ENCODE measurements at places on chromosomes 11 and 22. TPM values are rescaled to one million over a fixed set of nuclear protein-coding genes. Genes with fewer than 3 reads are reported as not detected.

GRCh38 chr11:85526564-85526963 is 100.6 kb downstream of the DLG2 start:
- no peak for DNase-seq
- H3K4me3 ChIP-seq = no peak overlapping the region
- H3K27ac ChIP-seq = no peak overlapping the region
- H3K4me1 ChIP-seq = no peaks in the 10 kb centered on the region

DNA sequence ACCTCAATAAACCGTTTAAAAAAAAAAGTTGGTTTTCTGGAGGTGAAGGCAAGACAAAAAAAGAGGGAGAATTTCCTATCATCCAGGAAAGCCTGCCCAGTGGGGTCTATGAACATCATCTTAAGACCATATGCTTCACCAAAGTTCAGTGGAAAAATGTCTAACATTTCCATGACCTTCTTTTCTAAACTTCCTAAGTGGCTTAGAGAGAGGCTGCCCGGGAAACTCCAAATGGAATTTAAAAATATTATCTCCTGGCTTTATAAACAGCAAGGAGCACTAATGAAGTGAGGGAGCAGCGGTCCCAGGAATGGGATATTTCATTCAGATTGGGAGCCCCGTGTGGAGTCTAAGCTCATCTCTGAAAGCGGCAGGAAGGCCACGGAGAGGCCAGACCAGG is 46.9 kb downstream of the ETS1 start:
- H3K27me3 ChIP-seq = peaks cover 92% of the 10 kb centered on the region
- no peak overlapping the region for H3K27ac ChIP-seq
- H3K36me3 ChIP-seq = no peaks in the 10 kb centered on the region
- DNase-seq = no peak
- H3K4me1 ChIP-seq = no peaks in the 10 kb centered on the region
- no peak overlapping the region for H3K4me3 ChIP-seq

DNA sequence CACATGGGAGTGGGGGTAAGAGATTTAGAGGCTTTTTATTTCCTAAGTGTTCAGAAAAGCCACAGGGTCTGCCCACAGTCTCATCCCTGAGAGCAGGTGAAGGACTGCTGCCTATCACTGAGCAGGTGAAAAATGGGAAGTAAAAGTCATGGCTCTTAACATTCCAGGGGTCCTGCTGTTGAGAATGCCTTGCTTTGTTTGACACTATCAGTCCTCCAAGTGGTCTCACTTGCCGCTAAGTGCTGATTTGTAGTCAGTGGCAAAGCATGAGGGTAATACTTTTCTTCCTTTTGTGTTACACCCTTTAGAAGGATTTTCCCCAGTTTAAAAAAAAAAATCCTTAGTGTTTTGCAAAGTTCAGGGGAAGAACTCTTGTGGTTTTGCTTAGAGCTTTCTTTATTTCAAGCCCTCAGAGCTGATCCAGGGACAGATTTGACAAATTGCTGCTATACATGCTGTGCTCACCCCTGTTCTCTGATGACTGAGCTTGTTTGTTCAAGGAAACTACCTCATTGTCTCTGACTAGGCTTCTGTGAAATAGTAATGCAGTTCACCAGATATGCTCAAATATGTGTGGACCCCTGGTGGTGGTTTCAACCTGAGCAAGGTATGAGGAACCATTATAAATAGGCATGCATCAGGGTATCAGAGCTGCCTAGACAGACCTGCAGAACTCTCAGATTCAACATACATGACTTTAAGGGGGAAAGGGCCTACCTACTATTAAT is 141.0 kb downstream of the ARHGAP42 start:
- DNase-seq = peak; percentile 41
- no peak overlapping the region for H3K4me3 ChIP-seq
- no peak overlapping the region for H3K27ac ChIP-seq
- no peaks in the 10 kb centered on the region for H3K36me3 ChIP-seq

- peaks cover 34% of the 10 kb centered on the region for H3K36me3 ChIP-seq
- no peaks in the 10 kb centered on the region for H3K4me1 ChIP-seq
- no peak overlapping the region for H3K4me3 ChIP-seq
- H3K27ac ChIP-seq = no peak overlapping the region
- DNase-seq = no peak
Measured at GRCh38 chr11:117282956-117283355, 8.2 kb upstream of the BACE1-AS start.

- H3K4me1 ChIP-seq = peaks cover 15% of the 10 kb centered on the region
- H3K4me3 ChIP-seq = no peak overlapping the region
- no peaks in the 10 kb centered on the region for H3K27me3 ChIP-seq
- peak overlapping the region; percentile 29 for H3K27ac ChIP-seq
Measured at GRCh38 chr11:104870910-104871309, 27.4 kb downstream of the CASP12 start.

HEPHL1 gene
- not detected for total RNA-seq

NXPE2 gene
- total RNA-seq = not detected
